H4 (cell line): ENCODE measurements at places on chromosomes 1 and 21. TPM values are rescaled to one million over a fixed set of nuclear protein-coding genes. Genes with fewer than 3 reads are reported as not detected.

GRCh38 chr1:15304708-15305467 lies 57.9 kb downstream of the FHAD1 start:
- DNase-seq, result peak; percentile 46

DNA sequence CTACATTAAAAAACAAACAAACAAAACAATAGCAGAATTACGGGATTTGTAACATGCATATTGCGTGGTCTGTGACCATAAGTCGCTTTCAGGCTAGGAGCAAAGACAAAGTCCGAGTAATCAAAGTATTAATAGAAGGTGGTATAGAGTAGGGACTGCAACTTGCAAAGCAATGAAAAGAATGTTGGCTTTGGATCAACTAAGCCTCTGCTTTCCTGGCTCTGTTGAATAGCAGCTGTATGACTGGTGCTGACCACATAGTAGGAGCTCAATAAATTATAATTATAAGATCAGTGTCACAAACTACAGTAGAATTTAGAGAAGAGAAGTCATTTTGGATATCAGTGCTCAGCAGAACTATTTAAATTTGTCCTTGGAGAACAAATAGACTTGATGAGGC lies 586.4 kb downstream of the DPYD start:
- DNase-seq, result no peak

GRCh38 chr1:33886496-33886895 lies 22.6 kb downstream of the HMGB4 start:
- no peak for DNase-seq

- no peak for DNase-seq
Observed at GRCh38 chr21:34280389-34280795, 83.4 kb upstream of the KCNE2 start.

DNA sequence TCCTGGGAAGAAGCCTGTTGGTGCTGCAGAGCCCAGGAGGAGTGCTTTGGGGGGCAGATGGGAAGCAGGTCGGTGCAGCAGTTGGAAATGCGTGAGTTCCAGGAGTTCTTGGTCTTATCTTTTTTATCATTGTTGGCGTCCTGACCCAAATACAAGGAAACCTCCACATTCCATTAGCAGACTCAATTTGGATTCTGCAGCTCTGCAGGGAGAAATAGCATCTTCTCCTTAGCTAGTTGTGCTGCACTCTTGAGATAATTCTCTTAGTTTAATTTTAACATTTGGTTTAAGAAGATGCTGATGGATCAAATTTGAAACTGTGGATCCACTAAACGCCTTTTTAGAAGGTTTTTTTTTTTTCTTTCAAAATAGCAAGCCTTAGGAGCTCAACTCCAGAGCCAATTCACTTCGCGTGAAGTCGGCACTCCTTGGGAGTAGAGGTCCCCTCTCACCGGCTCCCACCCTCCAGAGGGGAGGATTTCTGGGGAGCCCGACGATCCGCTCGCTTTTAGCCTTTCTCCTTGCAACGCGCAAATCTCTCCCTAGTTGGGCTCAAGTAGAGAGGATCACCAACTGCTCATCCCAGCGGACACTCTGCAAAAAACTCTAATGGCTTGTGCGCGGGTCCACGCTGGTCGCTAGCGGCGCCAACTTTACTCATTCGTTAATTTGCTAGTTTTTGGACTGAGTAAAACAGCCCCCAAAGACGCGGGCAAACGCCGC lies 1.3 kb downstream of the PLD5 start:
- no peak for DNase-seq

DNA sequence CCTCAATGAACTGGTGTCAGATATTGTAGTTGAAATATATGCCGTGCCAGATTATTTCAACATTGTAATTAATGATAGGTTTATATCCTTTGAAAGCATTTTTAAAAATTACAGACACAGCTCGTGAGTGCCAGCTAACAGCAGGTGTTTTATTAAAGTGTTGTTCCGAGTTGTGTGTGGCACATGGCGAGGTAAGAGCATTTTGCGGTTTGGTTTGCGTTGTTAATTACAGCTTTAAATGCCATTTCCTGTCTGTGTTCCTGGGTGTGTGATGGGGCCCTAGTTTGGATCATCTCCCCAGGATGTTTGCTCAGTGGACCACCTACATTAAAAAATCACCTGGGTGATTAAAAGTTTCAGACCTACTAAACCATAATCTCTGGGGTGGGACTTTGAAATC lies 97.4 kb downstream of the PRDM2 start:
- no peak for DNase-seq

Gene KPRP
- not detected in 2 replicates for total RNA-seq

Gene QSOX1
- total RNA-seq, result 83.8 and 92.7 TPM in 2 replicates
